ENCODE measurements at places on chromosomes 3 and 15. TPM values are rescaled to one million over a fixed set of nuclear protein-coding genes. Genes with fewer than 3 reads are reported as not detected.
A peak's percentile ranks its signal among the peaks of the same experiment; 100 is the strongest.

GRCh38 chr3:69252631-69253030 is 130.2 kb upstream of the LMOD3 start:
- no peak for DNase-seq
- H3K36me3 ChIP-seq = no peaks in the 10 kb centered on the region
- peak overlapping the region; percentile 97 for H3K27ac ChIP-seq
- H3K4me3 ChIP-seq = no peak overlapping the region

- H3K4me1 ChIP-seq = peaks cover 7% of the 10 kb centered on the region
- H3K36me3 ChIP-seq = no peaks in the 10 kb centered on the region
- H3K4me3 ChIP-seq = no peak overlapping the region
- no peak overlapping the region for H3K27ac ChIP-seq
- no peak for DNase-seq
- peaks cover 74% of the 10 kb centered on the region for H3K27me3 ChIP-seq
These were observed 6.3 kb downstream of the DUOXA1 start for GRCh38 chr15:45123397-45123796.

DNA sequence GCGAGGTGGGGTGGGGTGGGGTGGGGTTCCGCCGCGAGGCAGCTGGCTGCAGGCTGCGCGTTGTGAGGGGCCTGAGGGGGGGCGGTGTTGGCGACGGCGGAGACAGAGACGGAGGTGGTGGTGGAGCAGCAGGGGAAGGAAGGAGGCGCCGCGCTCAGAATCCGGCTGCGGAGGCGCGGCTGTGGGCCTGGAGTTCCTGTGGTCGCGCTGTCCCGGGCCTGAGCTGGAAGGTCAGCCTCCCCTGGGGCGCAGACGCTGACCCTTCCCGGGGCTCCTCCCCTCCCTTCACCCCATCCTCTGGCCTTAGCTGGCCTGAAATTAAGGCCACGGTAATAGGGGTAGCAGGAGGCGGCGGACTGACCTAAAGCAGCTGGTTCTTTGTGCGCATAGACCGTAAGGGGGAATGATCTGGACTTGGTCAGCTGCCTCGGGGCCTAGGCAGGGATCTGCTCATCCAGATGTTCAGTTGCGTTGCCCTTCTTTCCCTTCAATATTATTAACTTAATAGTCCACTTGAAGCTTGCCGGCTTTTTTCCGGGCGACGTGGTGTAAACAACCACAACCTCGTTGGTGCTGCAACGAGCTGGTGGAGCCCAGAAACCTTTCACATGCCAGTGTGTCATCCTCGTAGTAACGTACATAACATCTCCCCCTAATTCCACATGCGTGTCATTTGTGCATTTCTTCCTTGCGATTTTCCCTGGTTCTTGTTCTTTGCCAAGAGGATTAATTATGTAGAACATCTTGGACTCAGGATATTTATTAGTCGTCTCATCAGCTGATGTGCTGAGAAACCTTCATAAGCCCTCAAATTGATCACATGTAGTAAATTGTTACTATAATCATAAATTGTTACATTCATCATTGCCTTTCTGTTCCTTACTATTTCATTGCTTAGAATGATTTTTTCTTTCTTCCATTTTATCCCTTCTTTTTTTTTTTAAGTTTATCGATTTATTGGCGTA is 626 bp downstream of the SEC62 start:
- no peak for DNase-seq
- H3K36me3 ChIP-seq = no peaks in the 10 kb centered on the region
- peak overlapping the region; percentile 96 for H3K4me3 ChIP-seq

Gene CHL1
- not detected for total RNA-seq

GRCh38 chr3:47370887-47371697 is 9.7 kb upstream of the PTPN23 start:
- no peak overlapping the region for H3K4me3 ChIP-seq
- H3K27ac ChIP-seq = no peak overlapping the region
- H3K27me3 ChIP-seq = no peaks in the 10 kb centered on the region

- H3K27ac ChIP-seq = no peak overlapping the region
- peaks cover 5% of the 10 kb centered on the region for H3K4me1 ChIP-seq
These were observed 128.1 kb downstream of the IL1RAP start for GRCh38 chr3:190642016-190642415.

- no peaks in the 10 kb centered on the region for H3K4me1 ChIP-seq
- H3K4me3 ChIP-seq = no peak overlapping the region
- no peak overlapping the region for H3K27ac ChIP-seq
- no peak for DNase-seq
- H3K27me3 ChIP-seq = no peaks in the 10 kb centered on the region
- H3K36me3 ChIP-seq = no peaks in the 10 kb centered on the region
These were observed 15.0 kb upstream of the PLSCR1 start for GRCh38 chr3:146559388-146559787.

DNA sequence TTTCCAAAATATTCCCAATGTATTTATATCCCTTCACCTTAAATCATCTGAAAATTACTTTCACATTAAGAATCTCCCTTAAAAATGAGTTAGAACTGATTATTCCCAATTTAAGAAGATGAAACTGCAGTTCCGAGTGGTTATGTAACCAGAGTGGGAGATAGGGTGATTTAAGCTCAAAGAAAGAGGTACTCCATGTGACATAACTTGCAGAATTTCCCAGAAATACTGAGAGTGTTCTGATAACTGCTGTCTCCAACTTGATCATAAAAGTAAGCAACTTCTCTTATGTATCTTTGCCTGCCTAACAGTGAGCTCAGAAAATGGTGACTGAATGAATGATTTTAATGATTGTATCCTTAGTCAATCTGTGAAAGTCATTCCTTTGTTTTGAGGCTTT is 32.3 kb downstream of the ARRDC4 start:
- H3K4me3 ChIP-seq = no peak overlapping the region
- DNase-seq = no peak
- no peak overlapping the region for H3K27ac ChIP-seq
- no peaks in the 10 kb centered on the region for H3K4me1 ChIP-seq

DNA sequence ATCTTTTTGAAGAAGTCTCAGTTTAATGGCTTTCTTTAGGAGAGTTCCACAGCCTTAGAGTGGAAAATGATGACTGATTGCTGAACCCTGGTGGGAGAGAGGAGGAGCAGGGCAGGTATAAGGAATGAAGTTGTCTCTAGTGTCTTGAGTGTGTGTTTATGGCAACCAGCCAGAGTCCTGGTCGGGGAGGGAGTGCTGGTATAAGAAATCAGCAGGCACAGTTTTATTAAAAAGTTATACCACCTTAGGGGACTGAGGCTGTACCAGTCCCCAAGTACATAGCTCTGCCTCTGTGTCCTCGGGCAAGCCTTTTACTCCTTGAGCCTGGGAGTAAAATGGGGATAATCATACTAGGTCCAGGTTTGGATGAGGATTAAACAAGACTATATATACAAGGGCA is 29.8 kb downstream of the SLC22A14 start:
- H3K36me3 ChIP-seq = no peaks in the 10 kb centered on the region
- no peak for DNase-seq
- no peak overlapping the region for H3K4me3 ChIP-seq

DNA sequence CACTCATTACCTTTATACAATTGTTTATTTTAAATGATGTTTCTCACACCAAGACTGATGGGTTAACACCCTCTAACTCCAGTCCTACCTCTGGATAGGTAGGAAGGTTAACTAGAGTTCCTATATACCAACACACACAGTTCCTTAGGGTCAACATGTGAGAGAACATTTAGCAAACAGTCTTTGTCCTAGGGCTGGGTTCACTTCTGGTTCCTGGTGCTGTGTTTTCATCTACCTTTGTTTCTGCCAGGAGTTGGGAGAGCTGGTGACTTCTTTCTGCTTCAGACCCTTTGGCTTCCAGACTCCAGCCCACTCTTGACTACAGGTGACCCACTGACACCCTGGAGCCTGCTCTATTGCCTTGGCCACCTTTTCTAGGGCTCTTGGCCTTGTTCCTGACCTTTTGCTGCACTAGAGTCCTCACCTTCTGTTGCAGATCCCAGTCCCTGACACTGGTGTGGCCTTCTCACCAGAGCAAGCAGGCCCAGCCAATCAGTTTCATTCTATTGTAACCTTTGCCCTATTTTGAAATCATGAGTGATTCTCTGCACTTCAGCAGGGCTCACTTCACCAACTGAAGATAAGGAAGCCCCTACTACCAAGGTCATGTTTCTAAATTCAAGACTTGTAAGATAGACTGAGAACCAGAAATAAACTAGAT is 50.0 kb upstream of the SECISBP2L start:
- H3K36me3 ChIP-seq = peaks cover 4% of the 10 kb centered on the region
- H3K27ac ChIP-seq = no peak overlapping the region
- no peak overlapping the region for H3K4me3 ChIP-seq
- H3K27me3 ChIP-seq = no peaks in the 10 kb centered on the region
- peaks cover 7% of the 10 kb centered on the region for H3K4me1 ChIP-seq
- DNase-seq = no peak

DNA sequence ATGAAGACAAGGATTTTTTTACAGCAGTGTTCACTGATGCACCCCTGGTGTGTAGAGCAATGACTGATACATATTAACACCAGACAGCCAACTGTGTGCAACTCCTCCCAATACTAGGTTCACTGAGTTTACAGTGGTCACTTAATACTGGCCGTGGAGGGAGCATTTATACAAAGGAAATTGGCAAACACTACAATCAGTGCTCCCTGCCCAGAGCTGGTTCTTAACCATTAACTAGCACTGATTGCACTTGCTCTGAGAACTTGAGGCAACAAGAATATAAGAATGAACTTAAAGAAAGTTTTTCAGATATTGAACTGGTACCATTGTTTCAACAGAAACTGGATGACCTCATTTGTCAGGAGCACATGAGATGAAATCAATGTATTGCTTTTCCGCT is 110.6 kb downstream of the MAGI1 start:
- H3K4me1 ChIP-seq = peaks cover 11% of the 10 kb centered on the region
- H3K27ac ChIP-seq = peak overlapping the region; percentile 28
- peaks cover 1% of the 10 kb centered on the region for H3K36me3 ChIP-seq
- no peaks in the 10 kb centered on the region for H3K27me3 ChIP-seq

- no peak for DNase-seq
- no peak overlapping the region for H3K4me3 ChIP-seq
- H3K27me3 ChIP-seq = no peaks in the 10 kb centered on the region
These were observed 113.1 kb downstream of the MYO5A start for GRCh38 chr15:52415628-52416027.

DNA sequence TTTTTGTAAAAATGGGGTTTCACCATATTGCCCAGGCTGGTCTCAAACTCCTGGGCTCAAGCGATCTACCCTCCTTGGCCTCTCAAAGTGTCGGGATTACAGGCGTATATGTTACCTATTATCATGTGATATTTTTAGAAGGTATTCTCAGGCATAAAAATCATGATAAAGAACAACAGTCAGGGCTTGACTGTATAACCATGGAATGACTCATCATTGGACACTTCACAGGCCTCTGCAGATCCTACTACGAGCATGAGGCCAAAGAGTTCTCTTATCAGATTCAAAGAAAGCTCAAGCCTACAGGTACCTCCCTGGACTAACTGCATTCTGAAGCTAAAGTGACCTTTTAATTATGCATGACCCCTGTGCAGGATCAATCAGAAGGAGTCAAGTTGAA is 91.7 kb upstream of the PRICKLE2 start:
- DNase-seq = no peak
- no peaks in the 10 kb centered on the region for H3K36me3 ChIP-seq
- no peak overlapping the region for H3K27ac ChIP-seq
- no peak overlapping the region for H3K4me3 ChIP-seq

DNA sequence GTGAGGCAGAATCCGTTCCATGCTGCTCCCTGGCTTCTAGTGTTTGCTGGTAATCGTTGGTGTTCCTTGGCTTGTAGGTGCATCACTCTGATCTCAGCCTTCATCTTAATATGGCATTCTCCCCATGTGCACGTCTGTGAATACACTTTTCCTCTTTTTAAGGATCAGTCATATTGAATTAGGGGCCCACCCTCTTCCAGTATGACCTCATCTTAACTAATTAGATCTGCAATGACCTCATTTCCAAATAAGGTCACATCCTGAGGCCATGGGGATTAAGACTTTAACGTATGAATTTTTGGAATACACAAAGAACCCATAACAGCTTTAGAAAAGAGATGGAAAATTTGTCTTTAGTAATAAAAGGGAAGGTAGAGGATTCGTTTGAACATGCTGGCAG is 34.1 kb upstream of the MASP1 start:
- no peaks in the 10 kb centered on the region for H3K36me3 ChIP-seq
- H3K27me3 ChIP-seq = peaks cover 2% of the 10 kb centered on the region

GRCh38 chr3:150222691-150223489 is 185.2 kb upstream of the TSC22D2 start:
- DNase-seq = no peak
- no peak overlapping the region for H3K27ac ChIP-seq
- peaks cover 10% of the 10 kb centered on the region for H3K4me1 ChIP-seq
- peaks cover 5% of the 10 kb centered on the region for H3K27me3 ChIP-seq
- H3K4me3 ChIP-seq = no peak overlapping the region

Gene CCDC39
- total RNA-seq = not detected

DNA sequence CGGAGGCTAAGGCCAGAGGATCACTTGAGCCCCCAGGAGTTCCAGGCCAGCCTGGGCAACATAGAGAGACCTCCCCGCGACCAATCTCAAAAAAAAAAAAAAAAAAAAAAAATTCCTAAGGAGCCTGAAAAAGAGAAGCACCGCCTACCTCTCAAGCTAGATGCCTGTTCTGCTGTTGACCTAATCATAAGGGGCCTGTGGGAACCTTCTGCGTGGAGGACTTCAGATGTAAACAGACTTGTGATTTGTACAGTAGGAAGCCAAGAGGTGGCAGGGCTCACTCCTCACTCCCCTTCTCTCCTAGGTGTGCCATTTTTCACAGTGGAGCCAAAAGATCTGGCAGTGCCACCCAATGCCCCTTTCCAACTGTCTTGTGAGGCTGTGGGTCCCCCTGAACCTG is 3.2 kb downstream of the TYRO3 start:
- H3K4me3 ChIP-seq = peak overlapping the region; percentile 31
- peaks cover 80% of the 10 kb centered on the region for H3K4me1 ChIP-seq
- DNase-seq = no peak
- H3K27me3 ChIP-seq = no peaks in the 10 kb centered on the region
- H3K27ac ChIP-seq = peak overlapping the region; percentile 92

DNA sequence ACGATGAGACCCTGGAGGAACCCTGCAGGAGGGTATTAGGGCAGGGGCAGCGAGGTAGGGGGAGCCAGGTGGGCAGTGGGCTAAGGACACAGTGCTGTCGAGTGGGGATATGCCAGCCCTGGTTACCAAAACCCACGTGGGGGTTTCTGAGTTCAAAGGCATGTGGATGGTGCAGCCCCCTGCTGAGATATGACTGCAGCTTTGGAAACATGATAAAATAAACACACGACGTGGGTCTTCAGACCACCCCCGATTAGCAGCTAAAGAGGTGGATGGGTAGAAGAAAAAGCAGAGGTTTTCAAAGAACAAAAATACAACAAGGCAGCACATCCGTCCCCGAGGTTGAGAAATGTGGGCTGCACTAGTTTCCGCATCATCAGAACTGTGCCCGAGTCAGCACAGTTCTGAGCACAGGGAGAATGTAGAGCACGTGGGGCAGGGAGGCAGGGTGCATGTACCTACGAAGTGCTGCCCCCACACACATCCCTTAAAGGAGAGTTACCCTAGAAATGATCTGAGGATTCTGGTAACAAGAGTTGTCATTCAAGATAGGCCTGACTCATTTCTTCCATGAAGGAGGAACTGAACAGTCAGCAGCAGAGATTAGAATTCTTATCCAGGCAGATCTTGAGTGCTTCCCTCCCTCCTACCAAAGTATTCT is 121.3 kb downstream of the RPLP1 start:
- peaks cover 39% of the 10 kb centered on the region for H3K27me3 ChIP-seq
- no peak overlapping the region for H3K27ac ChIP-seq
- peaks cover 6% of the 10 kb centered on the region for H3K4me1 ChIP-seq
- DNase-seq = no peak
- no peaks in the 10 kb centered on the region for H3K36me3 ChIP-seq
